ENCODE measurements at places on chromosomes 13 and 19.

- no peak for DNase-seq
Observed at GRCh38 chr13:46738055-46738454, 58.9 kb downstream of the ESD start.

GRCh38 chr19:45154064-45154827, 6.5 kb downstream of the NKPD1 start:
- peak; percentile 96 for DNase-seq

- no peak for DNase-seq
Observed at GRCh38 chr19:47422417-47423163, 3.3 kb upstream of the MEIS3 start.

GRCh38 chr19:51647318-51647717, 693 bp upstream of the SIGLEC14 start:
- DNase-seq: no peak

DNA sequence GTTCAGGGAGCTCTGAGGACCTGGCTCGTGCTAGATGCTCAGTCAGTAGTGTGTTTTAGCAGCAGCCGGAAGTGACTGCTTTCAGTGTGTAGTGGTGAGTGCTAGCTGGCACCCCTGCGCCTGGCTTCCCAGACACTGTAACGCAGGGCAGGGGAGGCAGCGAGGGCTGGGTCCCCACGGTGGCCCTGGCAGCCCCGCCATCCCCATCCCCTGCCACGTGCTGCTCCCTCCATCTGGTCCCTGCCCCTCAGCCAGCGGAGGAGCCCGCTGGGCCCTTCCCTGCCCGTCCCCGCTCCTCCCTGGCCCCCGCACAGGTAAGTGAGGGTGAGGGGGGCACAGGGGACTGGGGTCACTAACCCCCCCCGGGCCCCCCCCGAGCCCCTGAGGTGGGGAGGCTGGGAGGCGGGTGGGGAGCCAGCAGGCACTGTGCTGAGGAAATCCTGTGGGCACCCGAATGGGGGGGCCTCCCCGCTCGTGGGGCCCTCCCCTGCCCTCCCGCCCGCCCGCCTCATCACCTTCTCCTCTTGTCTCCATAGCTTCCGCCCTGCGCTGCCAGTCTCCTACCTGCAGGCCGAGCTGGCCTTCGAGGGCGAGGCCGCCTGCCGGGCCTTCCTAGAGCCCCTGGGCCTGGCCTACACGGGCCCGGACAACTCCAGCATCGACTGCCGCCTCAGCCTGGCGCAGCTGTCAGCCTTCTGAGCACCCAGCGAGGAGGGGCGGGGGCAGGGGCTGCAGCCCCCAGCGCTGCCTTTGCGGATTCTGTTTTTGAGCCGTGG, 3.2 kb downstream of the LENG9 start:
- DNase-seq: no peak

DNA sequence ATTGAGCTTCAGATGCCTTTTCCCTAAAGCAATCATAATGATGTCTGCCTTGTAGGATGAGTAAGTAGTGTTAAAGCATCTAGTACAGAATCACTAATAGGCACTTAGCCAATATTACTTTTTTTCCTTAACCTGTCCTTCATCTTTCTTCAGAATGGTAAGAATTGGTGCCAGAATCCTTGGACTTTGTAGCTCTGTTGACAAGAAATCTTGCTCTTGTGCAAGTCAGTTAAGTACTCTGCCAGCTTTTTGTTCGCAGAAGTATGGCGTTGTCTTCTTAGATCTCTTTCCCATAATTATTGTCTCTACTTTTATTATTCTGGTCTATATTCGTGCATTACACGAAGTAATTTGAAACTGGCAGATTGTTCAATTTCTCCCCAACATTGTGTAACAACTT, 554.5 kb downstream of the PCDH9 start:
- DNase-seq: peak; percentile 10

DNA sequence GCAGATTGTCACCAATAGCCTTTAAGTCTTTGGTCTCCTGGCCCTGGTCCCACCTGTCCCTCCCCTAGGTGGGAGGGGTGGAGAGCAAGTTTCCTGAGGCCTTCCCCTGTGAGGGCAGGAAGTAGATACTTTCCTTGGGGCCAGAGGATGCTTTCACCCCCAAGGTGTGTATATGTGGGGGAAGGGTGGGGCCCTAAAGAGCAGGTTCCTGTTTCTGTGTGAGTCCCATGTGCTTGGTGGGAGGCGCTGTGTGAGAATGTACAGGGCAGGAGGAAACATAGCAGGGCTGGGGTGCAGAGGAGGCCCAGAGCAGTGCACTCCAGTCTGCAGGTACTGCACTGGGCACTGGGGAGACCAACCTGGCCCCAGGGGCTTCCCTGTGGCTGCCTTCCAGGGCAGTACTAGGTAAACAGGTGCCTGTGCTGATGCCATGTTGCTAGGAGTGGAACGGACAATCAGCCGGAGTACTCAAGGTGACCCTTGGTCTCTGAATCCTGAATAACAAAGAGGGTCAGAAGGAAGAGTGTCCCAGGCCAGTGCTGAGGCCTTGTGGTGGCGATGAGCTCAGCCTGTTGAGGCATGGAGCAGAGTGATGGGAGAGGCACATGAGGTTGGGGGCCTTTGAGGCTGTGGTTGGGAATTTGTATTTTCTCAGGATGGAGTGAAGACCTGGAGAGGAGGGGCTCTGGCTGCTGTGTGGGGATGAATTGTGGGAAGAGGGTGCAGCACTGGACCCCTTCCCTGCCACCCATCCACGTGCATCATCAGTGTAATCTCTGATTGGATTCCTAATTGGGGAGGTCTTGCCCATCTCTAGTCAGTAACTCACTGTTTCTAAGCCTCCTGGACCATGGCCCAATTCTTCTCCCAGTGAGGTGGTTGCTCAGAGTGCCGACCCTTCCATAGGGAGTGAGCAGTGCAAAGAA, 5.1 kb downstream of the EGLN2 start:
- no peak for DNase-seq

DNA sequence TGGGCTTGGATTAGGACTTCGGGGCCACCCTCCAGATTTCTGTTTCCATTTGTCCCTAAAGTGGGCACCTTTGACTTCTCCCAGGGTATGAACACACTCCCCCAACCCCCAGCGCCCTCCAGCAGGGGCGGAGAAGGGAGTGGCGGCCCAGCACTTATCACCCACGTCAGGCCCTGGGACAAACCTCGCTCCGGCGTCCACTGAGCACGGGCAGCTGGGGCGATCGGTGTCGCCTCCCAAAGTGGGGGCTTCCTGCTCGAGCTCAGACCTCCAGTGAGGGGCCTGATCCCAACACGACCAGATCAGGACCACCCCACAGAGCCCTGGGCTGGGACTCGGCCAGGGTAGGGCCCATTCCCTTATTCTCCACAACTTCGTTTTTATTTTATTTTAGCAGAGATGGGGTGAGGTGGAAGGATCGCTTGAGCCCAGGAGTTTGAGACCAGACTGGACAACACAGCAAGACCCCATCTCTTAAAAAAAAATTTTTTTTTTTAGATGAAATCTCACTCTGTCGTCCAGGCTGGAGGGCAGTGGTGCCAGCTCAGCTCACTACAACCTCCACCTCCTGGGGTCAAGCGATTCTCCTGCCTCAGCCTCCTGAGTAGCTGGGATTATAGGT, 3.7 kb upstream of the TCF3 start:
- DNase-seq: no peak

DNA sequence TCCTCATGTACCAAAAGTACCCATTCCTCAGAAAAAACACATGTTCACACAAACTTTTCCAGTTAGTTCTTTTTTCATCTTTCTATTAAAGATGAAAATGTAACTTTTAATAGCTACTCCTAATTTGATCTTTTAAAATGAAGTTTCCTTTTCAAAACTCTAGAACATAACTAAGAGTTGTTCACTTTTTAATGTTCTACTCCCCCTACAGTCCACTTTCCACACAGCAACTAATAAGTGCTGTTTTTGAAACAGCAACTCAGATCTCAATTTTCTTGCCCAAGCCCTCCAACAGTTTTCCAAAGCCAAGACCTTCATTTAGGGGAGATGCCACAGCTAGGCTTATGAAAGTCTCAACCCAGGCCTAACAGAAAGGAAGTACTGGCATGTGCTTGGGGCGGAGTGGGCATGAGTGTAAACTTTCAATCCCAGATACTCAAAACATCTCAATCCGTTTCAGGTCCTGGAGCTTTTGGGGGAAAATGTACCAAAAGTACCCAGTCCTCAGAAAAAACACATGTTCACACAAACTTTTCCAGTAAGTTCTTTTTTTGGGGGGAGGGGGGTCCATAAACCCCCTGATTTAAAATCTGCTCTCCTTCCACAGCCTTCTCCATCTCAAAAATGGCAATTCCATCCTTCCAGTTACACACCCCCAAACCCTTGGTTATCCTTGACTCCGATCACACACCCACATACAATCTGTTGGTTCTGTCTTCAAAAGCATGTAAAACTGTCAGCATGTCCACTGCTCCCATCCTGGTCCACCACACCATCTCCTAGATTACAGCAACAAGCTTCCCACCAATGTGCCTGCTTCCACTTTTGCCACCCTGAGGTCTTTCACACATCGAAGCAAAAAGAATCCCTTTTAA, 2.0 kb downstream of the FBL start:
- DNase-seq: peak; percentile 71

DNA sequence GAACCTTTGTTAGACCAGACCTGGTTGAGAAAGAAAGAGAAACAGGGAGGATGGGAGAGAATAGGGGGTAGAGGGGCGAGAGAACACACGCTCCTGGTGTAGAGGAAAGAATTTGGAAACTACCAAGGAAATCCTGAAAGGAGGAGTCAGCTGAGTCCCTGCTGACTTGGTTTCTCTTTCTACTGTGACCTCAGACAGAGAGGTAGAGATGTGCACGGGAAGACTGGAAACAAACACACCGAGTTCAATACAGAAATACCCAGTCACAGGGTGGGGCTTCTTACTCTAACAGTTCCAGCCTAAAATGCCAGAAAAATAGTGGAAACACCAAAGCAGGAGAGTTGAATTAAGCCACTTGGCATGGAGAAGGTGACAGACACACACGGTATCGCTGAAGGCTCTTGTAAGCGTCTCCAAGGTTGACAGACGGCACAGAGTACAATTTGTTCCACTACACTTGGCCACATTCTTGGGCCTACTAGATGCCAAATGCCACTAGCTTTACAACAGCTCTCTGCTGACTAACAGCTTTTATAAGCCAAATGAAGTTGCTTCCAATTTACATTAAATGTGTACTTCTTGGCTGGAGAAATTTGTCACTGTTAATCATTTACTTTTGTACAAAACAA, 28.1 kb downstream of the LATS2 start:
- DNase-seq: peak; percentile 77

DNA sequence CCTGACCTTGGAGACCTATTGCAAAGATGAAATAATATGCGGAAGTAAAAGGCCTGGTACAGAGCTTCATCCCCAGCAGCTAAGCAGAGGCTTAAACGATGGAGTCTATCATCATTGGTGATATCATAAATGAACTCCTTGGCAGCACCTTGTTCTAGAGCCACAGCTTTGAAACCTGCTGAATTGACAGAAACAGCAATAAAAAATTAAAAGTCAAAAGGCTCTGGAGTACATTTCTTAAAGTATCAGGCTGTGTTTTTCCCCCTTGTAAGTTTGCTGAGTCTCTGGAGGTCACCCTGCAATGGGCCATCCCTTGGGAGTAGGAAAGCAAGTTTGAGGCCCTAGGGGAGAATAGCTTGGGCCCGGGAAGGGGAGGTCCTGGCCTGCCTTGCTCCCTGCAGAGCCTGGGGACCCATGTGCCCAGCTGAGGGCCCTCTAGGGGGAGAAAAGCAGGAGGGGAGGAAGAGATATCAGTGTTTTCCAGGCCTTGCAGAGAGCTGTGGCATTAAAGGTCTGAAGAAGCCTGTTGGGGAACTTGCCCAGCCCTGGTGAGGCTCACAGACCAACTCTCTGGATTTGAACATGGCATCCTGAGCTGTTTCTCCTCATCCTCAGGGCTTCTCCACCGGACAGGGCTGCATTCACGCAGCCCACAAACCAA, 416.1 kb downstream of the ZNF536 start:
- no peak for DNase-seq
